Psoas muscle (tissue), 8 donors: ENCODE measurements at places on chromosomes 6 and 20. TPM values are rescaled to one million over a fixed set of nuclear protein-coding genes. Genes with fewer than 3 reads are reported as not detected.

The HEBP2 gene
- total RNA-seq, result 93.8 TPM

The PSORS1C2 gene
- total RNA-seq, result not detected

The TNXB gene
- total RNA-seq, result 24.7 TPM

The PNLDC1 gene
- not detected for total RNA-seq

The SLC26A8 gene
- not detected for total RNA-seq

The SLC32A1 gene
- total RNA-seq, result not detected

The RIPOR3 gene
- 5.2 TPM for total RNA-seq

The OXT gene
- not detected for total RNA-seq

The GTSF1L gene
- total RNA-seq, result not detected

The TDRD6 gene
- total RNA-seq, result 0.17 TPM

The MYMX gene
- 0.34 TPM for total RNA-seq

The PACRG gene
- 1.8 TPM for total RNA-seq

The SCGN gene
- total RNA-seq, result not detected

The APCDD1L gene
- 1.2 TPM for total RNA-seq

The EMILIN3 gene
- 0.12 TPM for total RNA-seq

The RSPO3 gene
- total RNA-seq, result 28.2 TPM

The NEURL2 gene
- total RNA-seq, result 5.3 TPM

The PAX1 gene
- total RNA-seq, result 0.84 TPM

The CALHM4 gene
- total RNA-seq, result not detected

The SYNJ2 gene
- 20.4 TPM for total RNA-seq

The ZSCAN23 gene
- total RNA-seq, result 0.37 TPM

The TRAPPC3L gene
- total RNA-seq, result not detected

The SPTLC3 gene
- 0.38 TPM for total RNA-seq

The FAM83C gene
- not detected for total RNA-seq
